ENCODE measurements at places on chromosomes 1 and 21.
A peak's percentile ranks its signal among the peaks of the same experiment; 100 is the strongest.

DNA sequence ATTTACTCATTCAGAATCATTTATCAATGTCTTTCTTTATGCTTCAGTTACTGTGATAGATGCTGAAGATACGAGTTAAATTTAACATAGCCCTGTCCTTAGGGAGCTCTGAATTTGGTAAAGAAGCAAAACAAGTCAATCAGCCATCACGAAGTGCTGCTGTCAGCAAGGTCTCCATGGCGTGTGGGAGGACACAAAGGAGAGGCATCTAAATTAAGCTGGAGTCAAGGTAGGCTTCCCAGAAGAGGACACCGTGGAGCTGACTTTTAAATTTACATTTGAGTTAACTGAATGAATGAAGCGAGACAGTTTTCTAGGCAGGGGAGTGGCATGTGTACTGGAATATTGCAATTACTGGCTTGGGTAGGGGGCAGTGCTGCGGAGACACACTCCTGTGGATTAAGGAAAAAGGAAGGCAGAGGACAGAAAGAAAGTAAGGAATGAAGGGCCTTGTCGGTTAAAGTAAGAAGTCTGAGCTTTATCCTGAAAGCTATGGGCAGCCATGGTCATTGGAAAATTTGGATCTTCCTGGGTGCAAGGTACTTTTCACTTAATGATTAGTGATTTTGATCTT, 41.3 kb upstream of the C1orf87 start:
- DNase-seq: no peak

GRCh38 chr1:194281376-194281775, 1095.0 kb upstream of the B3GALT2 start:
- DNase-seq: no peak

DNA sequence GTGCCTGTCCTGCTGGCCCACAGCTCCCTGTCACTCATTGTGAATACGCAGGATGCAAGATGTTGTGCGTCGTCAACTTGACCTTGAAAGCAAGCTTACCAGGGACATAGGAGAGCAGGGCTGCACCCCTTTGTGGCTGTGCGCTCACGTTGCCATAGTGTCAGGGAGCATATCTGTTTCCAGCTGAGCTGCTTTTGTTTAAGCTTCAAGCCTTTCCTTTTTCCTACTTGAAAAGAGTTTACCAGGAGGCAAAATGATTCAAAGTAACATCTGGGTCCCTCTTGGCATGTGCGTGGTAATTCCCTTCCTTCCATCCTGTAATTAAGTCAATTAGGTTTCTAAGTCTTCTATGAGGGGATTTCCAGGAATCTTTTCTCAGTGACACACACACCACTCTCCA, 537.1 kb downstream of the AJAP1 start:
- DNase-seq: no peak

DNA sequence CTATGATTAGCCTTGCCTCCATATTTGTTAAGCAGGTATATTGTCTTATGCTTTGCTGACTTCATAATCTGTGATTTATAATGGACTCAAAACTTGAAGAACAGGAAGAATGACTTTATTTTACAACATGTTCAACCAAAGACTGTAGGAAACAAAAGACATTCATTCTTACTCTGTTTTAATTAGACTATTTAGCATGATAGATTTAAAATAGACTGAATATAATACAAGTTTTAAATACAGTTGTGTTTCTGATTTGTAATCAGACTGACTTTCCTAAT, 63.1 kb downstream of the CDC14A start:
- no peak for DNase-seq

GRCh38 chr1:94395231-94395630, 23.0 kb upstream of the ABCD3 start:
- no peak for DNase-seq

- DNase-seq: no peak
These were observed 487.6 kb upstream of the CAMK1G start for GRCh38 chr1:209095627-209096595.

GRCh38 chr21:14308234-14308633, 74.7 kb downstream of the HSPA13 start:
- no peak for DNase-seq

GRCh38 chr1:179803918-179804317, 60.8 kb downstream of the FAM163A start:
- no peak for DNase-seq

DNA sequence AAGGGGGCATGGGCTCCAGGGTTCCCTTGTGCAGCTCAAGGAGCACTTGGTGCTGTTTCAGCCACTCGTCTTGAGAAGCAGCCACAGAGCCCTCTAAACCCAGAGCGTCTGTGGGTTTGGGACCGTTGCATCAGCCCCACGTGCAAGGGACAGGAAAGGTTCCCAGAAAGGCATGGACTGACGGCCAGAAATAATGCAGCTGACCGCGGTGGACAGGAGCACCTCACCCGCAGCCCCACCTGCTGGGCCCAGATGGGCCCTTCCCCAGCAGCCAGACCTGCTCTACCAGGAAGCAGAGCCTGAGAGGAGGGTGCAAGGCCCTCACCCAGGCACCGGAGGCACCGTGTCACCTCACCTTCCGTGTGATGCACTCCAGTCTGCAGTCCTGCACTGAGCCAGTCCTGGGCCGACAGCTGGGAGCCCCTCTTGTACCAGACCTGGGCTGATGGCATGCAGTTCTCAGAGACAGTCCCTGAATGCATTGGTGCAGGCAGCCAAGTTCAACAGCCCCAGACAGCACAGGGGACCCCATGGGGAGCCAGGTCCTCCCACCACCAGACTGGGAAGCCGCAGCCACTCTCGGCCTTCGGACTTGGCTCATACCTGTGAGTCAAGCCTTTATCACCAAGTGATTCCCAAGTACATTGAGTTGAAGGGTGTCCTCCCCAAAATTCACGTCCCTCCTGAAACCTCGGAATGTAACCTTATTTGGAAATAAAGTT, 4.8 kb upstream of the TFF3 start:
- DNase-seq: no peak

DNA sequence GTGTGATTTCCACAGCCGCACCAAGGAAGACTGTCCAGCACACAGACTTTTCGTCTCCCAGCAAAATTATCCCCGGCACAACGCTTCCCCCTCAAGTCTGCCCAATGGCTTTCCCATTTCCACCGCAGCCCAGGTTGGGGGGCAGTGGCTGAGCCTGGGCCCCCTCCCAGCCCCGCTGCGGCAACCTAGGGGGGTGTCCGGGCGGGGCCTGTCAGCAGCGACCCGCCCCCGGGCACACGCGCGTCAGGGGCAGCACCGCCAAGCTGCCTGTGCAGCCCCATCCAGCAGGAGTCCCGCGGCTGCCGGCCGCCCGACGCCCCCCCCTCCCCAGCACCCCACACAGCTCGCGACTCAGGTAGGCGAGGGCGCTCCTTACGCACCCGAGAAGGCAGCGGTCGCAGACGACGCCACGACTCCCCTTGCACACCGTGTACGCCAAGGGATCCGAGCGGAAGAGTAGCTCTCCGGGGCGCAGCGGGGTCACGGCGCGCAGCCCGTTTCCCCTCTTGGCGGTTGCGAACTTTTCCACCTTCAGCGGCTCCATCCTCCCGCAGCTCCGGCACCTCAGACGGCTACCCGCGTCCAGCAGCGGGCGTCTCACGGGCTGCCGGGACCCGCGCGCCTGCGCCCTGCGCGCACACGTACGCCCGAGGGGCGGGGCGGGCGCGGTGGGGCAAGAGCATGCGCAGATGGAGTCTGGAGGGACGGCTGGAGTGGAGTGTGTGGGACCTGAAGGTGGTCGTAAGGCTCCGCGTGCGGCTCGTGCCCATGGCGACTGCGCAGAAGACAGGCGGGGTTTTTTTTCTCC, at the start of gene SMYD3:
Gene SMYD3 (minus strand): TSS at position 606 of the 808 bp plus-strand sequence.
- DNase-seq: peak; percentile 84

GRCh38 chr21:38773099-38774061, 32.3 kb upstream of the ETS2 start:
- no peak for DNase-seq

GRCh38 chr1:209569455-209570207, 13.9 kb upstream of the CAMK1G start:
- DNase-seq: peak; percentile 48

DNA sequence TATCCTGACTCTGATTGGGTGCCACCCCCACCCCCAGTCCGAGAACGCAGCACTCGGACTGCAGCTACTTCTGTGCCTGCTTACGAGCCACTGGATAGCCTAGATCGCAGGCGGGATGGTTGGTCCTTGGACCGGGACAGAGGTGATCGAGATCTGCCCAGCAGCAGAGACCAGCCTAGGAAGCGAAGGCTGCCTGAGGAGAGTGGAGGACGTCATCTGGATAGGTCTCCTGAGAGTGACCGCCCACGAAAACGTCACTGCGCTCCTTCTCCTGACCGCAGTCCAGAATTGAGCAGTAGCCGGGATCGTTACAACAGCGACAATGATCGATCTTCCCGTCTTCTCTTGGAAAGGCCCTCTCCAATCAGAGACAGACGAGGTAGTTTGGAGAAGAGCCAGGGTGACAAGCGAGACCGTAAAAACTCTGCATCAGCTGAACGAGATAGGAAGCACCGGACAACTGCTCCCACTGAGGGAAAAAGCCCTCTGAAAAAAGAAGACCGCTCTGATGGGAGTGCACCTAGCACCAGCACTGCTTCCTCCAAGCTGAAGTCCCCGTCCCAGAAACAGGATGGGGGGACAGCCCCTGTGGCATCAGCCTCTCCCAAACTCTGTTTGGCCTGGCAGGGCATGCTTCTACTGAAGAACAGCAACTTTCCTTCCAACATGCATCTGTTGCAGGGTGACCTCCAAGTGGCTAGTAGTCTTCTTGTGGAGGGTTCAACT, 2.1 kb downstream of the RBM15 start:
- no peak for DNase-seq

DNA sequence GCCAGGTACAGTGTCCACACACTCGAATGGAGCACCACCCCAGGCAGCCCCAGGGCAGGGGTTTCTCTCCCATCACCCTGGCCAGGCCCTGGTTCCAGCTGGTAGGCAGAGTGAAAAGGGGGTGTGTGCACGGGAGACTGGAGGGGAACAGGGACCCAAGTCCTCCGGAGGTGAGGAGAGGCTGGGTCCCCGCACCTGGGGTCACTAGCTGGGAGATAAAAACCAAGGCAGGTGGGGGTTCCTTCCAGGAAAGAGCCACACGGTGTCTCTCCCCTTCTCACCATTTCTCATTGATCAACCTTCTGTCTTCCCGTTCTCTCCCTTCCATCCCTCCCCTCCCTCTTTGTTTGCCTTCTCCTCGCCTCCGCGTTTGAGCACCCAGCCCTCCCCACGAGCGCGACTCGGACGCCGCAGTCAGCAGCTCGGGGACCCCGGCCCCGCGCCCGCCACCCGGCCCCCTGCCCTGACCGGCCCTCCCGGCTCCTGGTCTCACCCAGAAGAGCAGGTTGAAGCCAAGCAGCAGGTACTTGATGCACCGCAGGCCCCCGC, 358 bp downstream of the TSPAN2 start:
- no peak for DNase-seq

DNA sequence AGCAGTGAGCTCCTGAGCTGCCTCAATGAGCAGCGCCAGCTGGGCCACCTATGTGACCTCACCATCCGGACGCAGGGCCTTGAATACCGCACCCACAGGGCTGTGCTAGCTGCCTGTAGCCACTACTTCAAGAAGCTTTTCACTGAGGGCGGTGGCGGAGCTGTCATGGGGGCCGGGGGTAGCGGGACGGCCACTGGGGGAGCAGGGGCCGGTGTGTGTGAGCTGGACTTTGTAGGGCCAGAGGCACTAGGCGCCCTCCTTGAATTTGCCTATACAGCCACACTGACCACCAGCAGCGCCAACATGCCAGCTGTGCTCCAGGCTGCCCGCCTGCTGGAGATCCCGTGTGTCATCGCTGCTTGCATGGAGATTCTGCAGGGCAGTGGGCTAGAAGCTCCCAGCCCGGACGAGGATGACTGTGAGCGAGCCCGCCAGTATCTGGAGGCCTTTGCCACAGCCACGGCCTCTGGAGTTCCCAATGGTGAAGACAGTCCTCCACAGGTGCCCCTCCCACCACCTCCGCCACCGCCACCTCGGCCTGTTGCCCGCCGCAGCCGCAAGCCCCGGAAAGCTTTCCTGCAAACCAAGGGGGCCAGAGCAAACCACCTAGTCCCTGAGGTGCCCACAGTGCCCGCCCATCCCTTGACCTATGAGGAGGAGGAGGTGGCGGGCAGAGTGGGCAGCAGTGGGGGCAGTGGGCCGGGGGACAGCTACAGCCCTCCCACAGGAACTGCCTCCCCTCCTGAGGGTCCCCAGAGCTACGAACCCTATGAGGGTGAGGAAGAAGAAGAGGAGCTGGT, 12.3 kb downstream of the ZBTB7B start:
- DNase-seq: no peak

- no peak for DNase-seq
These were observed 74.6 kb downstream of the DNTTIP2 start for GRCh38 chr1:93804412-93804811.

- DNase-seq: no peak
These were observed 565.2 kb downstream of the LTN1 start for GRCh38 chr21:28427394-28428022.

GRCh38 chr1:214400131-214400530, 119.2 kb downstream of the SMYD2 start:
- no peak for DNase-seq

GRCh38 chr1:91707890-91708218, 178.1 kb downstream of the TGFBR3 start:
- no peak for DNase-seq

DNA sequence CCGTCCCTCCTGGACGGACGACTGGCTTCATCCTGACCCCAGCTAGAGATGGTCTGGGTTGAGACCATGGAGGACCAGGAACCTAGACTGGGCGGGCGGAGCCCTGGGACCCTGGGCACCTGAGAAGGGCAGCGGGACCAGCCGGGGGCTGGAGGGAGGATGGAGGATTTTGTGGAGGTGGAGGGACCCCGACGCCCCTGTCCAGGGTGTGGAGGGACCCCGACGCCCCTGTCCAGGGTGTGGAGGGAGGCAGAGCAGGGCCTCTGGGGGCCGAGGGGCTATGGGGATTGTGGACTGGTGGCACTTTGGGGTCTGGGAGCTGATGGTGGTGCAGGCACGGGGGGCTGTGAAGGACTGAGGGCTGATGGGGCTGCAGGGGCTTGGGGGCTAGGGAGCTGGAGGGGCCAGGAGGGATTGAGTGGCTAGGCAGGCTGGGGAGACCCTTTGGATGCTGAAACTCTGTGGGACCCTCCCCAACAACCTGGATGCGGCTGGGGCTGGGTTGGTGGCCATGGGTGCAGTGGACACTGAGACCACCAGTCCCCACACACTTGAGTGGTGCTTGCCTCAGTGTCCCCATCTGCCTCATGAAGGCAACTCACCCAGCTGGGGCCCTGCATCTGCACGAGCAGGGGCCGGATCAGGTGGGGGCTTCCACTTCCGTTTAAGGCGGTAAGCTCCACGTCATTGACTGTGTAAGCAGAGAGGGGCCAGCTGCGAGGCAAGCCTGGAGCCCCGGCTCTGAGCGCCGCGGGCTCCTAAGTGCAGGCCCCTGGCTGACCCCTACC, 7.4 kb downstream of the GJC2 start:
- no peak for DNase-seq

- DNase-seq: no peak
These were observed 40.9 kb downstream of the ELK4 start for GRCh38 chr1:205590777-205591513.

- no peak for DNase-seq
These were observed 37.9 kb upstream of the IFFO2 start for GRCh38 chr1:18994381-18994780.

DNA sequence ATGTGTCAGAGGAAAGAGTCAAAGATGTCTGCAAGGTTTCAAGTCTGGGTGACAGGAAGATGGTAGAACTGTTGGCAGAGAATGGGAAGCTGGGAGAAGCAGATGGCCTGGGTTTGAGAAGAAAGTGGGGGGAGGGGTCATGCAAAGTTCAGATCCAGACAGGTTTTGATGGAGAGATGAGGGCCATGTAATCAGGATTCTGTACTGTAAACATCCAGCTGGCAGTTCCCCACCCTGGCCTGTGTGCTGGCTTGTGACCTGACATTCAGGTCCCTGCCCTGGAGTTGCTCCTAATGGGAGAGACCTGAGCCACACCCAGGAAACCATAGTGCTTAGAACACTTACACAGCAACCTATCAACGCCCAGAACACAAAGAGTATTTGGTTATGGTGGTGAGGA, 15.6 kb upstream of the ETV3 start:
- no peak for DNase-seq
